Stimulated activated CD8-positive, alpha-beta memory T cell treated with anti-CD3 and anti-CD28 coated beads, Interleukin-2, amount 100 ng/mL, for 1 hour (primary cell): ENCODE measurements at places on chromosomes 12 and 14.

DNA sequence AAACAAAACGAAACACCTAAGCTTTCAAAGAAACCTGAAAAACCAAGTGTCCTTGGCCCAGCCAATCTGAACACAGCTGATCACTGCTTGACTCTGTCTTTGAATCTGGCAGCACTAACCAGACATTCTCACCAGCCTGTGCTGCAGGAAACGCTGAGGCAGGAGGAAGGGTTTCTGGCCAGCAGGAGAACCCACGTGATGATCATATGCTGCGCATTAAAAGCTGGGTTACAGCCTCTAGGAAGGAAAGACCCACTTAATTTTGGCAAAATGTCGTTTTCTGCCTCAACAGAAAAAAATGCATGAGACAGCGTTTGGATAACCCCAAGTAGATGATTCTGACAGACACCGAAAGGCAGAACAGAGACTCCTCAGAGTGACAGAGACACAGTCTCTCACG, 9.8 kb downstream of the APPL2 start:
- DNase-seq, result no peak

DNA sequence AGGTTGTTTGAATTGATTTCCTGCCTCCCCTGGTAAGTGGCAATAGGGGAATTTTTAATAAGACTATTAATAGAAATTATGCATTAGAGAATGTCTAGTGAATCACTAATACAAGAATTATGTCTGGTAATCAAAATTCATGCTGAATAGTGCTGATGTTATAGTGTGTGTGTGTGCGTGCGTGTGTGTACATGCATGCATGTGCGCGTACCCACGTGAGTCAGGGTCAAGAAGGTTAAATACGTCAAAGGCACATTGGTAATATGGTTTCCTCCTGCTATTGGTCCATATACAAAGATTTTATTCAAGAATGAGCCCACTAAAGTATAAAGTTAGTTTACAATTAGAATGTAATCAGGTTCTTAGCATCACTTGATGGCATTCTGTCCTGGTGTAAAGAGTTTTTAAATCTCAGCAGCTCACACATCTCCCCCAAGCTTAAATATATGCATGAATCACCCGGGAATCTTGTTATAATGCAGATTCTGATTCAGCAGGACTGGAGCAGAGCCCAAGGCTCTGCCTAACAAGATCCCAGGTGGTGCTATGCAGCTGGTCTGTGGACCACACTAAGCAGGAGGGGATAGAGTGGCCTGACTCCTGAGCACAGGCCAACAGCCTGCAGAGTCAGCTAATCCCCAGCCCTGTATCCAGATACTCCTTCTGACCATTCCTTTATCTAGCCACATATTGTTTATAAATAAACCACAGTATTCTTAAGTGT, 43.9 kb downstream of the TTC9 start:
- DNase-seq, result no peak

DNA sequence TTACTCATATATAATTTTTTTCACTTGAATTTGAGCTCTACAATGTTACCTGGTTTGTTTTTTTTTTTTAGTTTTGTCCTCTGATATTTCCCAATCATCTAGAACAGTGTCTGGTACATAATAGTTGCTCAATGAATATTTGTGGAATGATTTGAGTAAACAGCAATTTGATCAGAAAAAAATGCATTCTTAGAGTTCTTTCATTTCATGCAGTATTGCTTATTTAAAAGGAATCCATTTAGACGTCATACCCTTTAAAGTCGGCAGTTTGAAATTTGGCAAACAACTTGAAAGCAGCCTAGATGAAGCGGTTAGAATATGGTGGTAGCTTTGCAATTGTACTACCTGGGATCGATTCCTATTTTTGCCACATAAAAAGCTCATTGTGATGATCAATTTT, 140.0 kb downstream of the PDE3A start:
- no peak for DNase-seq

DNA sequence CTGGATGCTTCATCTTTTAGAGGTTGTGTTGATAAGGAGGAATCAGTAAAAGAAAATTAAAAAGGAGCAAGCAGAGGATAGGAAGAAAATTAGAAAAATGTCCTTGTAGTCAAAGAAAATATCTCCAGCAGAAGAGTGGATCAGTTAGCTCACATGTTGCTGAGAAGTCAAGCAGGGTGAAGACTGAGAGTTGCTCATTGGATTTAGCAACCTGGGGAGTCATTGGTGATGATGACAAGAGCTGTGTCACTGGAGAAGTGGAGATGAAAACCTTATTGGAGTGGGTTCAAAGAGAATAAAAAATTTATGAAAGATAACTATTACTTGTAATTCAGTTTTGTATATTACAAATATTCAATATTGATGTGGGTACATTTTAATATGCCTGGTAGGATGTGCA, 9.8 kb downstream of the FRMD6 start:
- no peak for DNase-seq

GRCh38 chr12:46005151-46005797, 14.9 kb upstream of the SCAF11 start:
- DNase-seq, result no peak

- DNase-seq, result no peak
These were observed 11.9 kb downstream of the RNF10 start for GRCh38 chr12:120546050-120546386.

- no peak for DNase-seq
These were observed 3.0 kb downstream of the GAS2L3 start for GRCh38 chr12:100576331-100577036.

GRCh38 chr14:59358102-59358501, 107.1 kb downstream of the GPR135 start:
- DNase-seq, result no peak

- DNase-seq, result no peak
These were observed 392.3 kb upstream of the TMPO start for GRCh38 chr12:98123021-98123461.

GRCh38 chr12:12315838-12316237, 34.2 kb downstream of the MANSC1 start:
- no peak for DNase-seq

- no peak for DNase-seq
These were observed 2.3 kb downstream of the LHX5 start for GRCh38 chr12:113469224-113469948.

DNA sequence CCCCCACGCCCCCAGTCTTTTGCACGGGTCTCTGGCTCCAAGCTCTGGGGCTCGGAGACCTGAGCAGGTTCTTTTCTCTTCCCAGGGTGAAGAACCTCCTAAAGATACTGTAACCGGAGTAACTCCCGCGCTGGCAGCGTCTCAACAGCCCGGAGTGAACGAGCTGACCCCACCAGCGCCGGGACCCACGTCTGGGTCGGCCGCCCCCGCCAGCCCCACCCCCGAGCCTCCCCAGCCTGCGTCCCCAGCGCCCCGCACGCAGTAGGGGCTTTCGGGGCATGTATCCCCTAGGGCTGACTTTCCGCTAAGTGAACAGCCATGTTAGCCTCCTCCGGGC, 858 bp downstream of the SLC35F4 start:
- DNase-seq, result no peak

DNA sequence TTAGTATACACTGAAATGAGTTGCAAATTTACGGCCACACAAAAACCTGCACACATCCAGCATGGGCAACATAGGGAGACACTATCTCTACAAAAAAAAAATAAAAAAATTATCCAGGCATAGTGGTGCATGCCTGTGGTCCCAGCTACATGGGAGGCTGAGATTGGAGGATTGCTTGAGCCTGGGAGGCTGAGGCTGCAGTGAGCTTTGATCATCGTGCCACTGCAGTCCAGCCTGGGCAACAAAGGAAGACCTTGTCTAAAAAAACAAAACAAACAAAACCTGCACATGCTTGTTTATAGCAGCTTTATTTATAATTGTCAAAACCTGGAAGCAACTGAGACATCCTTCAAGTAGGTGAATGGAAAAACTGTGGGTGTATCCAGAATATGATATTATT, 4.9 kb upstream of the TOMM20L start:
- DNase-seq, result no peak

DNA sequence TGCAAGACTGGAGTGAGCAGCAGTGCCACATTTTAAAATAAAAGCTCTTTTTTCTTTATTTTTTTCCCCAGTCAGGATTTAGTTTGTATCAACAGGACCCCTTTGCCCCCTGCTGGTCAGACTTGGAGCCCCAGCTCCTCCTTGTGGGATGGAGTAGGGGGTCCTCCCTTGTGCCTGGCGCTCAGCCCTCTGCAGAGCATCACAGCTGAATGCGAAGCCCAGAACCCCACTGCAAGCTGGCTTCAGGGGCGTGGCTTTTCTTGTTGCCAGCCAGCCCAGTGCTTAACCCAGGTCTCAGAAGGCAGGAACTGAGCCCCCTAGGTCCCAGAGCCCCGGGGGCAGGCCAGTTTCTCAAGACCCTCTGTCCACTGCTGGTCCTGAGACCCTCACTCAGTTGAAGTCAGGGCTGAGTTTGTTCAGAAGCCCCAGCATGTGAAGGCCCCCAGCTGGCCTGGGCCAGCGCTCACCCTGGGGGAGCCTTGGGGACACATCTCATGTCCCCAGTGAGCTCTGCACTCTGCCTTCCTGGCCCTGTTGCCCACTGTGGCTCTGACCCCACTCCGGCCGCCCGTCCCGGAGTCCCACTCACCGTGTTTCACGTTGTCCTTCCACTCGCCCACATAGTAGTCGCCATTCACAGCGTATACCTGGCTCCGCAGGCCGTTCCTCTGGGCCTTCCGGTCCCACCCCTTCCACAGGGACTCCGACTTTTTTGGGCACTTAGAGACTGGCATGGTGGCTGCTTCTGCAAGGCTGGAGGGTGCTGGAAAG, 519 bp downstream of the MORN3 start:
- peak; percentile 37 for DNase-seq

DNA sequence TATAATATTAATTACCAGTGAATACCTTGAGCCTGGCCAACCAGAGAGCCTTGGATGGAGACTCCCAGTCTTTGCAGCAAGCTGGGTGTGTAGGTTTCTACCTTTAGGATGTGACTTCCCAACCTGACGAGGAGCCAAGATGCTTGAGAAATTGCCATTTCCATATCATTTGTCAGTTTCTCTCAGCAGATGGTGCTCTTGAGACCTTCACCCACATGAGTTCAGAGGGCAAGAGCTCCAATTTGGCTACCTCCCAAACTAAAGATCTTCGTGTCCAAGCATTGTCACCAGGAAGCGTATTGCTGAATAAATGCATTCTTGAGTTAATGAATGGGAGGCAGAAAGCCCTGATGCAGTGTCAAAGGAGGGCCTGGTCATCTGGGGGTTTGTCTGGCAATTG, 106.4 kb upstream of the TBX5 start:
- no peak for DNase-seq

- DNase-seq, result no peak
These were observed 56.8 kb downstream of the SDR9C7 start for GRCh38 chr12:56877195-56878009.

DNA sequence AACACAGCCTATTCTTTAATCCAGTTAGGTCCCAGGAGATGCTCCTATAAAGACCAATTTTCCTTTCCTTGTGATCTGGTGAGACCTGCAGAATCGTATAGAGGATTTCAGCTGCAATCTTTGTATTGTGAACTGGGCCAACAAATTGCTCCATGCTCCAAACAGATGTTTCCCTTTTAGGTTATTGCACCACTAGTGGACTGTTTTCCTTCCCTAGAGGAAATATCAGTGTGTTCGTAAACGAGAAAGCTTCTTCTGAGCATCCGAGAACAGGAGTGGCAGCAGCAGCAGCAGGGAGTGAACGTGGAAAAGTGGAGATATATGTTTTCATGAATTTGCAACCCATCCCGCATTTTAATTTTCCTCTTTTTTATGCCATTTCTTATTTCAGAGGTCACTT, 344.1 kb upstream of the PDE3A start:
- DNase-seq, result no peak

- no peak for DNase-seq
These were observed 48.7 kb downstream of the SCARB1 start for GRCh38 chr12:124814741-124815613.

DNA sequence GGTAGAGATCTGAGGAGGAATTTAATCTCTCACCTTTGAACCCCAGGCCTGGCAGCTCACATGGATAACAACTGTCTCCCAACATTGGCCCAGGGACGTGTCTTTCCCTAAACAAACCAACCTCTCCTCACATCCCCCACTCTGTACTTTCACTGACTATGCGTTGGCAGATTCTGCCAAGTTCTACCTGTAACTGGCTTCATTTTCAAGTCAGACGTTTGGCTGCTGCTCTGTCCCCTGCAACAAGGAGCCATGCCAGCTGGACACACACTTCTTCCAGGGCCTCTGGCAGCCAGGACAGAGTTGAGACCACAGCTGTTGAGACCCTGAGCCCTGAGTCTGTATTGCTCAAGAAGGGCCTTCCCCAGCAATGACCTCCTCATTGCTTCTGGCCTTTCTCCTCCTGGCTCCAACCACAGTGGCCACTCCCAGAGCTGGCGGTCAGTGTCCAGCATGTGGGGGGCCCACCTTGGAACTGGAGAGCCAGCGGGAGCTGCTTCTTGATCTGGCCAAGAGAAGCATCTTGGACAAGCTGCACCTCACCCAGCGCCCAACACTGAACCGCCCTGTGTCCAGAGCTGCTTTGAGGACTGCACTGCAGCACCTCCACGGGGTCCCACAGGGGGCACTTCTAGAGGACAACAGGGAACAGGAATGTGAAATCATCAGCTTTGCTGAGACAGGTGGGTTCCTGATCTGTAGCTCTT, at the start of gene INHBC:
Gene INHBC (plus strand): TSS at position 268 of the 707 bp plus-strand sequence. CDS start 103 bp downstream, at position 371.
- DNase-seq, result no peak

DNA sequence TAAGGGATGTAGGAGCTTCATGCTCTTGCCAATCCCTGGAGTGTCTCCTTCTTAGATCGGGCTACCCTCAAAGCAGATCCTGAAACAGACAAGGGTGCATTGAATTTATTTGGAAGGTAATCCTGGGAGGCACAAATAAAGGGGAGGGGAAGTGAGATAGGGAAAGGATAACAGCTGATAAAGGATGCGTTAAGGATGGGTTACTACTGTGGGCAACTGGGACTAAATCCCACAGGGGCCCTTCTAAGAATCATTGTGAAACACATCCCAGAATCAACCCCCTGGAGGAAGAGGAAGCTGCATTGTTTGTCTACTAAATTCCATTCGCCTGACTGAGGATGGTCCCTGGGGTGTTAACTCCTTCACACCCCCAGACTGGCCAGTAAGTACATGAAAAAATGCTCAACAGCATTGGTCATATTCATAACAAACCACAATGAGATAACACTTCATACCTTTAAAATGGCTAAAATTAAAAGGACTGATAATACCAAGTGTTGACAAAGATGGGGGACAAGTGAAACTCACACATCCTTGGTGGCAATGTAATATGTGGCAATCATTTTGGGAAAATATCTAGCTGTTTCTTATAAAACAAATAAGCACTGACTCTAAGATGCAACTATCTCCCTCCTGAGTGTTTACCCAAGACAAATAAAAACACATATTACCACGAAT, 37.0 kb upstream of the CMKLR1 start:
- DNase-seq, result no peak

DNA sequence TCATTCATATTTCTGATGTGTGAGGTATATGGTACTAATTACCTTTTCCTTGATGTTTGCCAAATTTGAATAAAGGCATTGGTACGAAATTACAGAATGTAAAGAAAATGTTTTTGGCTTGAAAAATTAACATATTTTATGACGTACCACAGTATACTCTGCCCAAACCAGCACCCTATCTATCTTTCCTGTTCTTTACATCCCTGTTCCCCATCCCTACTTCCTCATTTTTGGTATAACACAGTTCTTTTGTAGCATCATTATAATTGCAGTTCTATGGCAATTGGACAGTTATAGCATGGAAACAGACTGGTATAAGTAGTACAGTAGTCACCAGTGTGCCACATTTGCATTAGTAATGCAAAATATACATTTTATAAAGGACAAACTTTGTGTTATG, 7.0 kb upstream of the CCT2 start:
- no peak for DNase-seq

GRCh38 chr14:103353362-103353761, 19.3 kb downstream of the EIF5 start:
- DNase-seq, result no peak

GRCh38 chr12:10395390-10395998, 5.7 kb upstream of the KLRK1 start:
- DNase-seq, result no peak

- DNase-seq, result no peak
These were observed 3.2 kb downstream of the PLBD1 start for GRCh38 chr12:14564336-14564959.
